CD4-positive, alpha-beta T cell treated with Interleukin-4 for 4 hours (primary cell): ENCODE measurements at places on chromosomes 12 and 14.

DNA sequence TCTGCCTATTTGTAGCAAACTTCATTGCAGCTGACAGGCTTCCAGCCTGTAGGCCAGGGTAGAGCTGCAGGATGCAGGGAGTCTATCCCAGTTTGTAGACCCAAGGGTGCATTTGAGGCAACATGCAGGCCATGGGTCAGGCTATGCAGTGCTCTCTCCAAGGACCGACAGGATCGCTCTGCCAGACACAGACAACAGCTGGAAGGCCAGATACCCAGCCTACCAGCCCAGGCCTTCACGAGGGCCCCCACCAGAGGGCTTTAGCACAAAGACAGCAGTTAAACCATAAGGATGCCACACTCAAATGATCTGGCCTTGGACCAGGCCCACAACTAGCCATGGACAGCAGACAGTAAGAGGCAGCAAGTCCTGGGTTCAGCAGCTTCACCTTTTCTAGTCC is 10.3 kb downstream of the KCTD10 start:
- no peak for DNase-seq

DNA sequence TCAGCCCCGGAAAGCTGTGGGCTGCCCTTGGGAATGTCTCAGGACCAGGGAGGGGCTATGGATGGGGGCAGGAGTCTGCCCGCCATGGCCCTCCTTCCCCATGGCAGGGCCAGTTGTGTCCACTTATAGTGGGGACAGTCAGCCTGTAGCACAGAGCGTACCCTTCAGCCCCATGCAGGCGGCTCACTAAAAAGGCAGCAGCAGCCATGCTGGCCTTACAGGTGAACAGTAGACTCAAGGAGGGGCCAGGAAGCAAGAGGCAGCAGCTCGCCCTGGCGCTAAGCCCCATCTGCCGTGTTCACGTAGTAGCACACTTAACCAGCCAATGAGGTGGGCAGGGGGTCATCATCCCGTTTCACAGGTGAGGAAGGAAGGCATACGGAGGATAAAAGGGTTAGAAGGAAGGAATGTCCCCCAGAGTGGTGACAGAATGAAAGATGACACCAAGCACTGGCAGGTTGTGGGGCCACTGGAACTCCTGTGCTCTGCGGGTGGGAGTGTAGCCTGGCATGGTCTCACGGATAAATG is 52.7 kb downstream of the FAM222A start:
- DNase-seq = no peak

DNA sequence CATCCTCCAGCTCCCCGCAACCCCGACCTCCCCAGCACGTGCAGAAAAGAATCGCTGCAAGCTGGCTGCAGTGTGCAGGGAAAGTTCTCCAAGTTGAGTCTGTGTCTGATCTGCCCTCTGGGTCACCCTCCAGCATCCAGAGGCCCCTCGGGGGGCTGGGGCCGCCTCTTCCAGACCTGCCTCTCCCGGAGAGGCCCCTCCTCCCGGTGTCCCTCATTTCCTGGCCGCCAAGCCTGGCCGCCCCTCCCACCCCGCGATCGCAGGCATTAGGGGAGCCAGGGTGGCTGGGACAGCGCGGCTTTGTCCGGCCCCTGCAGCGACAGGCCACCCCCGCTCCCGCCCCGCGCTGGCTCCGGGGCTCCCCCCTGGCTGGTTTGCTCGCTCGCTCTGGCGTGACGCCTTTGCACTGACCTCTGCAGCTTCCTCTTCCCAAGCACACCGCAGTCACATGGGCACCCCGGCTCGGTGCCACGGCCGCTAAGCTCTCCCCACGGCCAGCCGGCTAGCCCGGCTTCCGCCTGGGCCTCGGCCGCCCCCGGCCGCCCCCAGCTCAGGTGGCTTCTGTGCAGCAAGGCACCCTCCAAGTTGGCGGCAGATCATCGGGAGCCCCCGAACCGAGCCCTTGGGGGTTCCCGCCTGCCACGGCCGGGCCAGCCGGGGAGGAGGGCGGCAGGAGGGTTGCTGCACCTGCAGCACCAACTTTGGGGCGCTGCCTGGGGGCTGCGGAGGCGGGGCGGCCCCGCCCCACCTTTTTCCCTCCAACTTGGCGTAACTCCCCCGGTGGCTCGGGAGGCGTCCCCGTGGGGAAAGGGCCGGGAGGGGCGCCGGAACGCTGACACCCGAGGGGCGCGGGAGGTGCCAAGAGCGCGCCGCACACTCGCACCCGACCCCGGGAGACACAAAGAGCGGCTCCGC is 43.7 kb downstream of the KDM2B start:
- peak; percentile 43 for DNase-seq

DNA sequence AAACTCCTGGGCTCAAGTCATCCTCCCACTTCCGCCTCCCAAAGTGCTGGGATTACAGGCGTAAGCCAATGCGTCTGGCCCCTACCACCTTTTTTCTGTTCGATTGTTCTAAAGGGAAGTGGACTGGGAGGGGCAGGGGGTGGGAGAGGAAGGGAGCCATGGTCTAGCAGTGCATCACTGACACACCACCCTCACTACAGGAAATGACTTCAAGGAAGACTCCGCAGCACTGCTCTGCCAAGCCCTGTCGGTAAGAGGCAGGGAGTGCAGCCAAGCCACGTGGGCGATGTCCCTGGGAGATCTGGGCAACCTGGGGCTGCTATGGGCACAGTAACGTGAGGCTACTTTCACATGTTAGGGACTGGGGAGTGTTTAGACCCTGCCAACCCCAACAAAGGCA is 18.0 kb downstream of the LRRC74A start:
- DNase-seq = peak; percentile 48

- DNase-seq = no peak
Observed at GRCh38 chr14:80356413-80356812, 145.1 kb upstream of the DIO2 start.

GRCh38 chr14:103516426-103517173 is 6.0 kb downstream of the CKB start:
- DNase-seq = no peak
